ENCODE measurements at places on chromosomes 13 and 19.

DNA sequence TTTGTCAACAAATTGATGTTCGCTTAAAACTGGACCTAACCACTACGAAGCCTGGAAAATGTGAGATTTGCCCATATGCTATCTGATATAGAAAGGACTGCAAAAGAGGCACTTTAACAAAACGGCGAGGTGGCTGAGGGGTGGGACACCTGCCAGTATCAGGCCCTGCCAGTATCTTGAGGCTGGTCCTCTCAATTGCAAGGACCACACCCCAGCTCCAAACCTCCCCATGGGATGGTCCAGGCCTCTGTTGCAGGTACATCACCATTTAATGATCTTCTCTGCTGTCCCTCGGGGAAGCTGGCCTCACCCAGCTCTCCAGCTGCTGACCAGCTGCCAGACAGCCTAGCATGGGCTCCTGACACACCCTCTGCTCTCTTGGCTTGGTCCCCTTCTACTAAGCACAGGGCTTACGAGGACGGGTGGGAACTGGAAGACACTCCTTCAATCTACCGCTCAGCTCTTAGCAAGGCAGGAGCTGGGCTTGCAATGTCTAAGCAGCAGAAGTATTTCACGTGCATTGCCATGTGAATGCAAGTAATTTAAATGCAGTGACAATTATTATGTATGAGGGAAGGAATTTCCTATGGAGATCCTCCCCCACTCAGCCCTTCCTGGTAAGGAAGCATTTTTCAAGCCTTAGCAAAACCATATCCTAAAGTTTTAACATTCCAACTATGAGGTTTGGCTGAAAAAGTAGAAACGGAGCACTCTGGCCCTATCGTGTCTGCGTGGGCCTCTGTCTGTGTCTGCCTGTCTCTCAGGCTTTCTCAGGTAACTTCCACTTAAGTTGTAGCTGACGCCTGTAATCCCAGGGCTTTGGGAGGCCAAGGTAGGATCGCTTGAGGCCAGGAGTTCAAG lies 63.9 kb downstream of the LATS2 start:
- peak; percentile 97 for DNase-seq

DNA sequence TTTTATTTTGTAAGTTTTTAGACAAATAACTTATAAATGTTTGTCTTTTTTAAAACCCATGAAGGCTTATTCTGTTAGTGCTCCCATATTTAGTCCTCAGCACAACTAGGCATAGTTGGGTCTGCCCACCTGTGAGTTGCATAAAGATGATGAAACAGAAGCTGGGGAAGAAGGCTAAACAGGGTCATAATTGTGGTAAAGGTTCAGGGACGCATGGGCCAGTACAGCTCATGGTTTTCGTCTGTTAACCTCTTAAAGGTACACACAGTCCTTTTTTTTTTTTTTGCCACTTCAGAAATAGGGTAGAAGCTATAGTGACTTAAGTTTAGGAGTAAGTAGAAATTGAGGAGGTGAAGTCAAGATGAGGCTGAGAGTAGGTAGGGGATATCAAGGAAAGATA lies 58.3 kb downstream of the TM9SF2 start:
- DNase-seq, result no peak

DNA sequence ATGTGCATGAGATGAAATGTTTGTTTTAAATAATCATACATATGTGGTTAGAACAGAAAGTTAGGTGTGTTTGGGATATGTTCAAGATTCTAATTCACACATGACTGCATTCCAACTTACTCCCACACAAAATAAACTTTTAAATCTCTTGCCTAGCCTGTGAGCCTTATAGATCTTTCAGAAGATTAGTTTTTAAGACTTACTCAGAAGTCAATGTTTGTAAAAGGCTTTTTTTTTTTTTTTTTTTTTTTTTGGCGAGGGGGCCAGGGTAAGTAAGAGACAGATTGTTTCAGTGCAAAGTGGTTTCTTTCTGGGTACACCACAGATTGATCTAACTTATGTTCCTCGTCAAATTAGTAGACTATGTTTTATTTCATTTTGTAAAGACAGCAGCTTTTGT lies 39.1 kb downstream of the GPR180 start:
- no peak for DNase-seq

DNA sequence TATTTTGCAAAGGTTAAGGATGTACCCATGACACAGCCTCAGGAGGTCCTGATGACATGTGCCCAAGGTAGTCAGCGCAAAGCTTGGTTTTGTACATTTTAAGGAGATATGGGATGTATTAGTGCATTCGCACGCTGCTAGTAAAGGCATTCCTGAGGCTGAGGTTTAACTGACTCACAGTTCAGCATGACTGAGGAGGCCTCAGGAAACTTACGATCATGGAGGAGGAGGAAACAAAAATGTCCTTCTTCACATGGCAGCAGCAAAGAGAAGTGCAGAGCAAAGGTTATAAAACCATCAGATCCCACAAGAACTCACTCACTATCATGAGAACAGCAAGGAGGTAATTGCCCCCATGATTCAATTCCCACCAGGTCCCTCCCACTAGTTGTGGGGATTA lies 1017.4 kb downstream of the EFNB2 start:
- DNase-seq, result peak; percentile 4

GRCh38 chr13:29963089-29963488 lies 112.7 kb upstream of the UBL3 start:
- DNase-seq, result no peak

- DNase-seq, result no peak
Observed at GRCh38 chr13:43031881-43032280, 8.5 kb downstream of the DNAJC15 start.

DNA sequence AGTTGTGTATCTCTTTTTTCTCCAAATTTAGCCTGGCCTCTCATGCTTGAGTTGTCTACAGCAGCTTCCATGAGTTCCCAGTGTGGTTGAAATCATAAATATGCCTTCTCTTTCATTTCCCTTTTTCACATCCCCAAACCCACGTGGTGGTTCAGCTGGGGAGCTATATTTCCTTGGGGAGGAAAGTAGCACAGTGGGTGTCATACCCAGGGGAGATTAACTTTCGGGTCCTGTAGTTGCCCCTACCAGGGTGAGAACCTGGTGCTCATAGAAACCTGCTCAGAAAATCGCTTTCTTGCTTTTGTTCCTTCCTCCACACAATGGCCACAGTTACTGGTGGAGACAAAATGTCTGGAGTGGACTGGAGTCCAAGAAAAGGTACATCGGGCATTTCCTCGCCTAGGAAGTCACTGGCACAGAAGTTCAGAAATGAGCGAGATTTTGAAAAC lies 7.0 kb upstream of the LILRA4 start:
- DNase-seq, result no peak

DNA sequence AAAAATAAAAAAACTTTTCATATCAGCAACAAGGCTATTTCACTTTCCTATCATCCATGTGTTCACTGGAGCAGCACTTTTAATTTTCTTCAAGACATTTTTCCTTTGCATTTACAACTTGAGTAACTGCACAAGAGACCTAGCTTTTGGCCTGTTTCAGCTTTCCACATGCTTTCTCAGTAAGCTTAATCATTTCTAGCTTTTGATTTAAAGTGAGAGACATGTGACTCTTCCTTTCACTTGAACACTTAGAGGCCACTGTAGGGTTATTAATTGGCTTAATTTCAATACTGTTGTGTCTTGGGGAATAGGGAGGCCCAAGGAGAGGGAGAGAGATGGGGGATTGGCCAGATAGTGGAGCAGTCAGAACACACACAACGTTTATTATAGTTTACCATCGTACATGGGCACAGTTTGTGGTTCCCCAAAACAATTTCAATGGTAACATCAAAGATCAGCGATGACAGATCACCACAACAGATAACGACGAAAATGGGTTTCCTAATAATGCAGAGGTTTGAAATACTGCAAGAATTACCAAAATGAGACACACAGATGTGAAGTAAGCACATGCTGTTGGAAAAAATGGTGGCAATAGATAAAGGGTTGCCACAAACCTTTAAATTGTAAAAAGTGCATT lies 117.6 kb downstream of the GGACT start:
- DNase-seq, result no peak

GRCh38 chr19:38433268-38433733 lies at the start of gene RYR1:
Gene RYR1, plus strand, starts transcription at chr19:38433691. Its CDS starts 139 bp downstream, at chr19:38433830.
- DNase-seq, result no peak

- no peak for DNase-seq
Observed at GRCh38 chr13:26878438-26878837, 117.9 kb upstream of the GPR12 start.

DNA sequence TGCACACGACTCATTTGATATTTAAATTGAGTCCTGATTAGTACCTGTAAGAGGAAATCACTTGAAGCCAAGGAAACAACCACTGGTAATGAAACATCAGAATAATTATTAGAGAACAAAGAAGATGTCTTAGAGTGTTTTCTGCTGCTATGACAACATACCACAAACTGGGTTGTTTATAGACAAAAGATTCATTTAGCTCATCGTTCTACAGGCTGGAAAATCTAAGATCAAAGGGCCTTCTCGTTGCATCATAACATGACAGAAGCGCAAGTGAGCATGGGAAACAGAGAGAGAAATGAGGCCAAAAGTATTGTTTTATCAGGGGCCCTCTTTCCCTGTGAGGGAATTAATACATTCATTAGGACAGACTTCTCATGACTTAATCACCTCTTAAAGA lies 1024.0 kb upstream of the PCDH9 start:
- DNase-seq, result no peak

DNA sequence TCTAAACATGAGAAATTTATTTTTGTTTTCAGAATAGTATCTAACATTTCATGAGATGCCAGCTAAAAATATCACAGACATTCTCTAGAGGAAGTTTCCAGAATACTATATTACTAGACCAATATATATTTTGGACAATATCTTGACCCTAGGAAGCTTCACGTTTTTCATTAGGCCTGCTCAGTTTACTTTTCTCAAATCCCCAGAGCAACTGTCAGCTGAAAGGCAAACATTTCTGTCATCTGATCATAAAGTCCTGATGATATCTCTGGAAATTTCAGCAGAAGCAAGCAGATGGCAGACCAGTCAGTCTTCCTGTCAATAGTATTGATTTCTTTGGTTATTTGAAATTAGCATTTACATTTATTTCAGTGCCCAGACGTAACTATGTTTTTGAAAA lies 4.0 kb downstream of the POSTN start:
- no peak for DNase-seq

GRCh38 chr13:32726374-32727037 lies 140.3 kb downstream of the PDS5B start:
- DNase-seq, result no peak

GRCh38 chr13:100100115-100100879 lies 11.4 kb downstream of the PCCA start:
- no peak for DNase-seq

GRCh38 chr19:38378866-38379265 lies 4.5 kb downstream of the PSMD8 start:
- no peak for DNase-seq

DNA sequence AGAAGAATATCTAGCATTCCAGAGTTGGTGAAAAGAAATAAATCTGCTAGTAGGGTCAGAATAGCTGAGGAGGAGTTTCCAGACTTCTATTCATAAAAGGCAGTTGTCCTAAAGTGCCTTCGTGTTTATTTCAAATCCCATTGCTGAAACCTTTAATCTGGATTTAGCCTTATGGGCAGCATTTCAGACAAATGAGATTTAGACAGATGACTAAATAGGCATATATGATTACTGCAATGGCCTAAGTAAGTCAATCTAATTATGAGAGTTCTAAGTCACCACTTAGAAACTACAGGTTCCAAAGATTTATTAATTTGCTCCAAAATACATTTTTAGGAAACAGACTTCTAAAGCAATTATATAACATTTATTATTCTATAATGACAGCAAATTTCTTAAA lies 368.7 kb downstream of the LIG4 start:
- DNase-seq, result no peak

DNA sequence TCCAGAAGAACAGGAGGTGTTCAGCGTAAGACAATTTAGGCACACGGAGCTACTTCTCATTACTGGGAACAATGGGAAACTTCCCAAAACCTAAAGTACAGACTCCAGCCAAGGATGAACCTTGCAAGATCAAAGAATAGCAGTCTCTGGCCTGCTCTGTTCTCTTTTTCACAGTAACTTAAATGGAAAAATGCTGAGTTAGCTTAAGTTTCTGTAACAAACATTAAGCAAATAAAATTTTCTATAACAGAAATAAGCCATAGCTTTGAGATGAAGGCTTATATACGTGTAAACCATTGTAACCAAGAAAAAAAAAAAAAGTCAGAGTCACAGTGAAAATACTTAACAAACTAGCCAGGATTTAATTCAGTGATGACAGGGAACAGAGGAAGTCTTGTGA lies 18.2 kb upstream of the ZNF460 start:
- DNase-seq, result no peak

GRCh38 chr13:108225440-108225839 lies 7.2 kb downstream of the ABHD13 start:
- no peak for DNase-seq

DNA sequence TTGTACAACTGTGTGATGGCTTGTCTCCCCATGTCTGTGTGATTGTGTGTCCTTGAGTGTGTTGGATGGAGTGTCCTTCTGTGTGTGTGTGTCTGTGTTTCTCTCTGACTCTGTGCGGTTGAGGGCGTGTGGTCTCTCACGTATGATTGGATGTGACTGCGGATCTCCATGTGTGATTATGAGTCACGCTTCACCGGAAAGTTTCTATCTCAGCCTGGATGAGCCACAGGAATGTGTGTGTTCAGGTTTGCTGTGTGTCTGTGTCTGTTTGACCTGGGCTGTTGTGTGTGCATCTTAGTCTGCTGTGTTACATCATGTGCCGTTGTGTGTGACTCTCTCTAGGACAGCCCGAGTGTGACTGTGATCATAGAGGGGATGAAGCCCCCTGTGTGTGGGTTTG lies 15.5 kb upstream of the ZNF835 start:
- DNase-seq, result no peak

- DNase-seq, result no peak
Observed at GRCh38 chr13:109789262-109789661, 2.9 kb upstream of the IRS2 start.

- DNase-seq, result peak; percentile 62
Observed at GRCh38 chr19:58466760-58467589, at the start of gene ZNF324. Gene ZNF324, plus strand, starts transcription at chr19:58467080. Its CDS starts 2,106 bp downstream, at chr19:58469186.

DNA sequence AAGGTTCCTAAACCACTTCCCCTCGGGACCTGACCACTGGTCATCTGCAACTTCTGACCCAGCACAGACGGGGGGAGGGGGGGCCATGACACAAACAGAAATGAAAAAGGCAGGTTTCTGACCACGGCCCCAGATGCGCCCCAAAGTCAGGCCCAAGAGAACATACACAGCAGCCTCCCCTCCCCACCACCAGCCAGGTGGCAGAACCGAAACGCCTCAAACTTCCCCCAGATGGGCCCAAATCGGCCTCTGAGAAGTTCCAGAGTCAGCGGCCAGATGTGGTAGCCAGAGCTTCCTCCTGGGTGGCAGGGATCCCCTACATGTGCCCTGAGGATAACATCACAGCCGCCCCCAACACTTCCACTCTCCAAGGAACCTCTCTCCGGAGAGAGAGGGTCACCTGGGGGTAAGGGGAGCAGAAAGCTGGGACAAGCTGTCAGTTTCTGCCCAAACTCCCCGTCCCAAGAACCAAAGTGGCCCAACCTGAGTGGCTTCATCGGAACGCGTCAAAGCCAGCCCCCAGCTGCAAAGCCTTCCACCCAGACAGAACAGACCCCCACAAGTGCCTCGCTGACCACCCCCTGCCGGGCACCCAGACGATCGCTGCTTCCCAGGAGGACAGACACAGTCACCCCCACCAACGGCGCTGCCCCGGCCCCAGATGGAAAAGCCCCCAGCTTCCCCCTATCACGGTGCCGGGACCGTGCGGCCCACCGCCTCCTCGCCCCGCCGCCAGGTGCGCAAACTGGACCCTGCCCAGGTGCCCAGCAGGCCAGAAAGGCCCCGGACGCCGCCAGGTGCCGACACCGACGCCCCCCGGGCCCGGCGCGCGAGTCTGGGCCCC lies 800 bp downstream of the ELL start:
- DNase-seq, result no peak

- DNase-seq, result no peak
Observed at GRCh38 chr13:94020833-94021232, 458.6 kb downstream of the DCT start.
